ENCODE measurements at places on chromosomes 2 and 18. TPM values are rescaled to one million over a fixed set of nuclear protein-coding genes. Genes with fewer than 3 reads are reported as not detected.

Gene CHRNG
- total RNA-seq = not detected

DNA sequence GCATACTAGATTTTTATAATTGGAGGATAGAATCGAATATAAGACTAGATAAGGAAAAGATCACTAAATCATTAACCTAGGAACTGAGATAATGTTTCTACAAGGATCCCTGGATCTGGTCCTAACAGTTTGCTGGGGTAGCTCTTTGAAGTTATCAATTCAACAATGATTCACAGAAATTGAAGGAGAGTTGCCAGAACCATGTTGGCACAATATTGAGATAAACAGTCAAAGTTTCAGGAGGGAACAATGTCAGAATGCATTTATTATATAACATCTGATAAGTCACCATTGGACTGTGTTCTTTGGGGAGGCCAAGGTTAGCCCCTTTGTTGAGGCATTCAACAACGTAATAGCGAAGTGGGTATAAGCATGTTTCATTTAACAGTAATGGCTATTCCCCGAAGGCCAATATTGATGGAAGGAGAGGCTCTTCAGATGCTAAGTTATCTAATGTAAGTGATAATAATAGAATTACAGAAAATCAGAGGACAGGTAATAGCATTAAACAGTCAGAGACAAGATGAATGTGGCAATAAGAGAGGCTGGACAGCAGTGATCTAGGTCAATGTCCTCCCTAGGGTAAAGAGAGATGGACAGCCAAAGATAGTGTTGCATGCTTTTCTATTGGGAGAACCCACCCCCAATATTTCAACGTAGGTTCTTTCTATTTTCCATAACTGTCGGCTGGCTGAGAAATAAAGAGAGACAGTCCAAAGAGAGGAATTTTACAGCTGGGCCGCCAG is 604.8 kb upstream of the GYPC start:
- DNase-seq = no peak

Gene TAF4B
- total RNA-seq = 8.8 TPM

DNA sequence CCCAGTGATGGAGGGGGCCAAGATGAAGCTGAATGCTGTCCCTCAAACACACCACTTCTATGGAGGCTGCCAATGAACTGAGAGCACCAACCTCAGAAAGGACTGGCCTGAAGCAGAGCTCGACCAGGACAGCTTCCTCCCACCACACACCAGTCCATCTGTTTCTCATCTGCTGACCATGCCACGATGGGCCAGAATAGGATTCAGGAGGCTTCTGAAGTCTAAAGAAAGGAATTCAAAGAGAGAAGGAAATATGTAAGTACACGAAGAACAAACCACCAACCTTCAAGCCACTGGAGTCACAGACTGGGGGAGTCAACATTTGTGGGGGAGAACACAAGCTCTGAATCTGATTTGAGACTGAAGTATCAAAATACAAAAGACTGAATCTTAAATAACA is 157.6 kb upstream of the CCDC68 start:
- no peak for DNase-seq

GRCh38 chr2:61690078-61690596 is 152.0 kb upstream of the XPO1 start:
- no peak for DNase-seq

Gene CHST10
- total RNA-seq = 12.9 TPM

Data from thyroid gland (tissue), 4 donors.